ENCODE measurements at places on chromosomes 5 and 9.

GRCh38 chr9:6440405-6440804, 27.4 kb downstream of the UHRF2 start:
- DNase-seq = no peak

DNA sequence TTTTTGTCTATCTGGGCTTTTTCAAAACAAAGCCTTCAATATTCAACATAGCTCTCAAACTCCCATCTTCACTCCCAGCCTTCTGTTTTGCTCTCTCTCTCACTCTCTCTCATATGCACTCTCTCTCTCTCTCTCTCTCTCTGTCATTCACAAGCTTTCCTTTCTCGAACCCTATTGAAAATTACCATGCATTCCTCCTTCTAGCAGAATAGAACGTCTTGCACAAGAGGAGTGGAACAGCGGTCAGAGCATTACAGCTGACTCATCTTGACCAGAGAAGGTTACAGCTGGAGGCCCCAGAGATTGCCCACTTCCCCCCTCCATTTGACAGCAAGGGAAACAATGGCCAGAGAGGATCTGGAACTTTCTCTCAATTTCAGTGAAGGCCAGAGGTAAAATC, 51.0 kb upstream of the LIFR start:
- DNase-seq = no peak

DNA sequence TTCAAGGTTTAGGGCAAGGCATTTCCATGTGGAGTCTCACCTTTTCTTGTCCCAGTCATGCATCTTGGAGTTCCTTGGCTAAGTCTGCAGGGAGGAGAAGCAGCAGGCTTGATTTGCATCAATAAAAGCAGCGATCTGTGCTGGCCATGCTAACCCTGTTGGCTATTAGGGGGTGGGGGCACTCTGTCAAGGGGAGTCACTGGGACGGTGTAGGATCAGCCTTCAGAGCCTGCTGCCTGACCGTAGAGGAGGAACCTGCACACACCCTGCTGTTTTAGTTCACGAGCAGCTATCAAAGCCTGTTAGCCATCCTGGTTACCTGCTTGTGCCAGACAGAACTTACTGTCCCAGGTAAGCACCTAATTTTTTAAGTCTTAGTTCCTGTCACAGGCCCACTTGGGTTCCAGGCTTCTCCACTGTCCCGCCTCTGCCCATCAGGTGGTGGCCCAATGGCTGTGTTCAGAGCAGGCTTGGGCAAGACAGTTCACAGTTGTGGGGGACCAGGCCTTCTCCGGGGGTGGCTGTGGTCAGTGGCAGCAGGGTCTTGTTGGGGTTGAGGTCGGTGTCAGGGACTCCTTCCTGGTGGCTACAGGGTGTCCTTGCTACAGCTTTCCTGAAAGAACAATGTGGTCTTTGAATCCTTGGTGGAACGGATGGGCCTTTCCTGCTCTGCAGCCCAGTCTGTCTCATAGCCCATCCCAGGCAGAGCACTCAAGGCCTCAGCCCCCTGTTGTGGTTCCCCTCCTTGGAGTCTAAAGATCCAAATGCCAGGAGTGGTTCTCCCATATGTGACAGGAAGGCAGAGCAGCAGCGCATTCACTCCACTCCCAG, 43.7 kb downstream of the SECISBP2 start:
- DNase-seq = no peak

- DNase-seq = no peak
Observed at GRCh38 chr5:149702934-149703646, 27.0 kb upstream of the PPARGC1B start.

DNA sequence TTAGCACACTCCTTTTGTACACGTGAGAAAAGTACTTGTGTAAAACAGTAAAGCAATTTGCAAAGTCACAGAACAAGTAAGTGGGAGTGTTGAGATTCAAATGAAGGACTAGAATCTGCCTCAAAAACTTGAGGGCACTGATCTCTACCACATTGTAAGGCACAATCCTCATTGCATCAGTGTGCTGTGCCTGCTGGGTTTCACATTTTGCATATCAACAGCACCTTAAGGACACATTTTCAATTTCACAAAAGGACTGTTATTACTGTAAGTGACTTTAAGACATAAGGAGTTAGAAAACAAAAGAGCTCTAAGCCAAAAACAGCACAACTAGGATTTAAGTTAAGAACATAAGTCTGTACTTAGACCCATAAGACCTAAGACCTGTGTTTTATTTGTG, 44.7 kb upstream of the HK3 start:
- no peak for DNase-seq

DNA sequence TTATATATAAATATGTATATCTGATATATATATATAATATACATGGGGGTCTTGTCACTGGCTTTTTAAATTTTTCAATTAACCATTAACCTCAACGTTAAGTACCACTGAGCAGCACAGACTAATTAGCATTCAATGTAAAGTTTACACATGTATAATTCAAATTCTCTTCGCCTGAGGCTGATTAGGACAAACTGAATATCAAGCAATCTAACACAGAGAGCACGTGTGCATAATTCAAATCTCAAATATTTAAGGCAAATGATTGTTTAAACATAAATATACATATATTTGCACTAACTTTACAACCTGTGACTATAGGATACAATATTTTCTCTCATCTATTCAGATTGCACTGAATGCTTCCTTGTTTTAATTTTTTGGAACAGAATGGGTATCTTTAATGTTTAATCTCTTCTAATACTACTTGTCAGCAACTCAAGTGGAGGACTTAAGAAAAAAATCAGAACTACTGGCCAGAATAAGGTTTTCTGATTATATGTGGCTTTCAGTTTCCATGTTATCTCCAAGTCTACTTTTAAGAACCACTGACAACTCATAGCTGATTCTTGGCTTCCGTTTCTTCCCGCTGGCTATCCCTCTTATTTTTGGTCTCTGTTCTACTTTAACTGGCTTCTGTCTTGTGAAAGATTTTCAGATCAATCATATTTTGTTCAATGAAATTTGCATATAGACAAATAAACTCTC, 204.8 kb downstream of the MLLT3 start:
- no peak for DNase-seq

DNA sequence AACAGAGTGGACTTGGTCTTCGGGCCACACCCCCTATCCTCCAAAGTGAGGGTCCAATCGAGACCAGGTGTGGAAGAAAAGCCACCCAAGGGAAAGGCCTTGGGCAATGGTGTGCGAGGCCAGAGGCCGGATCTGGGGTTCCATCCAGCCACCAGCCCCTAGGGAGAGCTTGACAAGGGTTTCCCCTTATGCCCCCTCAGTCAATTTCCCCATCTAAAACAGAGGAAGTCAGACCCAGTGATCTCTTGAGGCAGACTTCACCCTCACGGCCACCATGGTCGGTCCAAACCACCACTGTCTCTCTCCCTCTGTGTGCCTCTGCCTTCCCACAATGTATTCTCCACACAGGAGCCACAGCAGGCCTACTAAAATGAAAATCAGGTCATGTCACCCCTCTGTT, 82.9 kb downstream of the C5orf15 start:
- DNase-seq = no peak

DNA sequence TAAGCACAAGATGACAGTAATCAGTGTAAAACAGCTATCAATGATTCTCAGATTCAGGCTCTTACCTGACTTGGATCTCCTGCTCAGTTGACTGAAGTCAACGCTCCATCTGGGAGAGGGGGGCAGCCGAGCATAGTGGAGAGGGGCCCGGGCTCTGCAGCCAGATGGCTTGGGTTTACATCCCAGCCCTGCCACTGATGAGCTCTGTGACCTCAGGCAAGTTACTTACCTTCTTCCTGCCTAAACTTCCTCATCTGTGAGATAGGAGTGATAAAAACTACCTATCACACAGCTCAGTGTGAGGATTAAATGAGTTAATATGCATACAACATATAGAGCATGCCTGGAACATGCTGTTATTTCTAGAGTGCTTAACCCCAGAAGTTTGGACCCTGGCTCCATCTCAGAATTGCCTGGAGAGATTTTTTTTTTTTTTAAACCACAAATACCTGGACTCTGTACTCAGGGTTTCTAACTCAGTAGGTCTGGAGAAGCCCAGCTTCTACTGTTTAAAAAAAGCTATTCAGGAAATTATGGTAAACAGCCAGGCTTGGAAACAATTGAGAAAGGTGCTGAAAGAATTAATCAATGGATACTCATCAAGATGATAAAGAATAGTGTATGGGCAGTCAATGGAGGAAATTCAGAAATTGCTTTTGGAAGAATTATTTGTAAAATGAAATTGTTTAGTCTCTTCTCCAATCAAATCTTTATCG, 72.2 kb downstream of the ANKRD55 start:
- DNase-seq = no peak

All from GOT3 (cell line).